Stimulated activated CD8-positive, alpha-beta memory T cell treated with anti-CD3 and anti-CD28 coated beads, Interleukin-2, amount 100 ng/mL, for 48 hours (primary cell): ENCODE measurements at places on chromosomes 6 and 20.

DNA sequence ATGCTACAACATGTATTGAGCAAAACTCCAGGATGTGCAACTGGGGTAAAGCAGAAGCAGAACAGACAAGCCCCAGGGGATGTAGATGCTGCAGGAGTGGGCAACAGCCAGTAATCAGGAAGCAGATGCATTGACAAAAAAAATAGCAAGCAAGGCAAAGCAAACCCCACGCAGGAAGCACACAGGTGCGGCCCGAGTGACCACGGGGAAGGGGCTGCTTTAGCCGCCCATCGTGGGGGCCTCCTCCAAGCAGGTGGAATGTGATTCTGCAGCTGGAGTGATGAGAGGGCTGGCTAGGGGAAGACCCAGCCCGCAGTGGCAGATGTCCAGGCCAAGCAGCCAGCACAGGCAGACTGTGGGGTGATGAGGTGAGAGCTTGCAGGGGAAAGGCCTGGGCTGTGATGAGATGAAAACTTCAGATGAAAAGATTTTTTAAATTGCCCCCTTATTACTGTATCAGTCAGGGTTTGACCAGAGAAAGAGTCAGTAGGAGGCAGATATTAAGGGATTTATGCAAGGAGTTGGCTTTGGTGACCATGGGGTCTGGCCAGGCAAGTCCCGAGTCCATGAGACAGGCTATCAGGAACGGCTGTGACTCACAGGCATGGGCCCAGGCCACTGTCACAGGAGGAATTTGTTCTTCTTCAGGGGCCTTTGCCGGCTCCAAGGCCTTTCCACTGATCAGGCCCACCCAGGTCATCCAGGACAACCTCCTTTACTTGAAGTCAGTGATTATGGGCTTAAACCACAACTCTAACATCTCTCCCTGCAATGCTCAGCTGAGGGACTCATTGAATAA lies 207.6 kb downstream of the ANKRD60 start:
- no peak for DNase-seq

- no peak for DNase-seq
Measured at GRCh38 chr20:32515631-32516101, 69.5 kb downstream of the NOL4L start.

DNA sequence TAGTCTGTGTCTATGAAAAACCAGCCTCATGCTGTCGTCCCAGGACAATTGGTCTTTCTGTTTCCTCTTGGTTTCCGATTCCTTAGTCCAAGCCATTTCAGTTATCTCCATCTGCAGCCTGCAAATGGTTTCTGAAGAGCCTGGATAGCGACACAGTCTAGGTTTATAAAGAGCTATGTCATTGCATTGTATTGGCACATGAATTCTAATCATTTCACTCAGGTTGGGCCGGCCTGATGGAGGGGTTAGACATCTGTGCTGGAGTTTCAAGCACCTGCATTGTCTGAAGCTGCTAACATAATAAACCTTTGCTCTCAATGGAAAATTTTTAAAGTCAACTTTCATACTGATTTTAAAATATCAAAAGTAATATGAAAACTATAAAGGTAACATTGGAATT lies 232.6 kb upstream of the MAP3K7 start:
- no peak for DNase-seq

- DNase-seq: no peak
Measured at GRCh38 chr6:17635568-17635967, 35.5 kb downstream of the FAM8A1 start.

- DNase-seq: no peak
Measured at GRCh38 chr6:147651249-147652063, 143.0 kb downstream of the SAMD5 start.

- DNase-seq: no peak
Measured at GRCh38 chr6:3782876-3783832, 31.6 kb upstream of the PXDC1 start.

DNA sequence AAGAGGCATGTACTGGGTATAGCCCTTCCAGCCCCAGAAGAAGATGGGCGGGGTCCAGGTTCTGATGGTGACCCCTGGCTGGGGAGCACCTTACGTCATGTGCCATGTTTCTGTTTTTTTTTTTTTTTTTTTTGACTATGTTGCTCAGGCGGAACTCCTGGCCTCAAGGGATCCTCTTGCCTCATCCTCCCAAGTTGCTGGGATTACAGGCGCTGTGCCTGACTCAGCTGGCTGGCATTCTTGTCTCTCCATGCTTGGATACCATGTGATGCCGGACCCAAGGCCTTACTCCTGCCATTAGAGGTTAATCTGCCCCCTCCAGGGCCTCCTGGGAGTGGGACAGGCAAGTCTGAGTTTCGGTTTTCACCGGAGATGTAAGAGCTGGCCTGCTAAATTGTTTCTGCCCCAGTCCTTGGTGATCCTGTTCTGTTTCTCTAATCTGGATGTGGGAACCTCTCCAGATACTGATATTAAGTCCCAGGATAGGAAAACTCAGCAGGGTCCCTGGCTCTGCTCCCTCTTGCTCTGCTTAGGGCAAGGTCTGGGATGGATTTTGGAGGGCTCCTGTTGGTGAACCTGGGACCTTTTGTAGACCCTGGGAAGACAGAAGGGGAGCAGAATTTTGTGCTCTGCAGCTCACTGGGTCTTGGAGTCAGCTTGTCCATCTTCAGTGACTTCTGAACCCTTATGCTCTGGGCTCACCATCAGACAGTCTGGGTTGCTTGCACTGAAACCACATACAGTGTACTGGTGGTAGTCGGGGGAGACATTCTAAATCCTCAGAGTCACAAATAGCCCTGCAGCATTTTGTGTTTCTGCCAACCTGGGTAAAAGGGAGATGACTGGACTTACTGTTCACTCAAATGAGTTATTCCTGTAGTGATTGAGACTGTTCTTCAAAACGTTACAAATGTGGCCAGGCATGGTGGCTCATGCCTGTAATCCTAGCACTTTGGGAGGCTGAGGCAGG lies 45.1 kb downstream of the PTK7 start:
- no peak for DNase-seq
